ENCODE measurements at places on chromosomes 1 and 21.
A peak's percentile ranks its signal among the peaks of the same experiment; 100 is the strongest.

DNA sequence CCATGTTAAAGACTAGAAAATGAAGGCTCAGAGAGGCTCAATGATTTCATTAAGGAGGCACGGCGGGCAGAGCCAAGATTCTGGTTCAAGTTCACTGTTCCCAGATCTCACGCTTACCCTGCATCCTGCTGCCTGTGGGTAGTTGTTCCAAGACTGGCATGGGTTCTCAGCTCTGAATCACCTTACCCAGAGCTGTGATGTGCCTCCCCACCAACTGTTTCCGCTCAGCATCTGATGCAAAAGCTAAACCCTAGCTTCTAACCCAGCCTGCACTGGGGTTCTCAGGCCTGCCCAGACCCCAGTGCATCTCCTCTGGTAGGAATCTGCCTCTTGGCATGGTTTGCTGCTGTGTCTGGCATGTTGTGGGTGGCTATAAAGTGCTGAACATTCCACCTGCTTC is 11.8 kb downstream of the TNR start:
- DNase-seq: no peak

- DNase-seq: no peak
These were observed 102.1 kb downstream of the SNX7 start for GRCh38 chr1:98763488-98764150.

DNA sequence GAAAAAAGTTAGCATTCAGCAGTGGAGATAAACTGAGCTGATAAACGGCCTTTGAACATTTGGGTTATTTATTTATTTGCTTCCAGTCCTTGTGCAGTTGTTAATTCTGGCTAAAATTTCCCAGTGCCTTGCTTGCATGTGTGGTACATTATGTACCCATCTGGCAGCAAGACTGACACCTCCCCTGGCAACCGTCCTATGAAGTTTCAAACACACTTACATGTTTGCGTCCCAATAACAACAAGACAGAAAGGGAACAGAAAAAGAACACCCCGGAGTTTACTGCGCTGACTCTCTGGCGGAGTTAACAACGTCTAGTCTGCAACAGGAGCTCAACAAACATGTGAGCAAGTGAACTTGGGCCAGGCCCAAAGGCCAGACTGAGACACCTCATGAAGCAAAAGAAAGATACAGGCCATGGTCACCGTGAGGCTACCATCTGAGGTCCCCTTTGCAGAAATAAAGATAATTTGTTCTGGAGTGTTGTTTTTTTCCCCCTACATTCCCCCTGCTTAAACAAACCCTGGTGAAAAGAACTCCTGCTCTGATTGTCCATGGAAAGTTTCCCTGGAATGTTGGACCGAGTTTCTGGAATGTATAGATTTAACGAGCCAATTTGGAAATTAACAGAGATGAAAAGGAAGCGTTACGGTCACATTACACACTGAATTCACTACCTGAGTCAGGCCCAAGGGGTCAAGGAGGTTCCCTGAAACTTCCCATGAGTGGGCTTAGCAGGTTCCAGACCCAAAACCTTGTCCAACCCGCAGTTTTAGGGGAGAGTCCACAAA is 33.4 kb downstream of the TRABD2B start:
- DNase-seq: no peak

GRCh38 chr1:56107275-56107638 is 472.1 kb downstream of the PLPP3 start:
- peak; percentile 31 for DNase-seq

DNA sequence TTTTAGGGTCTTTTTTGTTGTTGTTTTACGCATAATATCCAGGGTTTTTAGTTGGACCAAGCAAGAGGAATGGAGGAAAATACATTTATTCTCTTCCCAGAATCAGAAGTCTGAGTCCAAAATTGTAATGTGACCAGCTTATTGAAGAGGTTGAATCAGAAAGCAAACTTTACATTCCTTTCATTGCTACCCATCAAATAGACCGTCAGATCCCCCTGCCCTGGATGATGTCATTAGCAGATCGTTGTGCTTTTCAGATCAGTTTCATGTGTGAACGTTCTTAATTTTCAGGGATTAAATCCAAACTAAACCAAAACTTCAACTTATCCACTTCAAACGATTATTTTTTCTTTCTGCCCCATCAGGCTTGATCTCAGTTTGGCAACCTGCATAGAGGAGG is 85.7 kb upstream of the NGF start:
- no peak for DNase-seq

GRCh38 chr1:150976879-150977694 is 2.5 kb upstream of the CERS2 start:
- peak; percentile 41 for DNase-seq

- no peak for DNase-seq
These were observed 38.7 kb upstream of the NEK7 start for GRCh38 chr1:198118134-198118533.

DNA sequence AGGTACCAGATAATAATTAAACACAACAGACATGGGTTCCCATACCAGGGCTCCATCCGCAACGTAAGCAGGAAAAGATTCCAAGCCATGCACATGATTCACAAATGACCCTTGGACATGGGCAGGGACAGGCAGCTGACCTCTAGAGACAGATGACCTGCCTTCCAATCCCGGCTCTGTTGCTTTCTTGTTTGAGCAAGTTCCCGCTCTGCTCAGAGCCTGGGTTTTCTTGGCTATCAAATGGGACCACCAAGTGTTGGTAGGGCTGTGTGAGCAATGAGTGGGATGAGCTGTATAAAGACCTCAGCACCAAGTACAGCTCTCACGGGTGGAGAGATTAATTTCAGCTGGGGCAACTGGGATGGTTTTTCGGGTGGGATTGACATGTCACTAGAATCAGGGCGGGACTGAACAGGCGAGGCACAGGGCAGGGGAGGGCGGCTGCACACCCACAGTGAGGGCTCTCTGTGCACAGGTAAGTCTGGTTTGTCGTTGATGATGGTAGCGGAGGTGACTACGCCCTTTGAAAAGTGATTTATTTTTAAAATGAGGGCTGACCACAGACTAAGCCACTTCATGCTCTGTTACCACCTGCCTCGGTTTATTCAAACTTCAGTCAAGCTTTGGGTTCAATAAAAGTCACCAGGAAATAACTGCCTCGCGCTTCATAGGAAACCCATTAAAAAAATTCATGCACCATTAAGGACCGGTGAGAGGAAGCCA is 57.5 kb upstream of the IFFO2 start:
- no peak for DNase-seq

DNA sequence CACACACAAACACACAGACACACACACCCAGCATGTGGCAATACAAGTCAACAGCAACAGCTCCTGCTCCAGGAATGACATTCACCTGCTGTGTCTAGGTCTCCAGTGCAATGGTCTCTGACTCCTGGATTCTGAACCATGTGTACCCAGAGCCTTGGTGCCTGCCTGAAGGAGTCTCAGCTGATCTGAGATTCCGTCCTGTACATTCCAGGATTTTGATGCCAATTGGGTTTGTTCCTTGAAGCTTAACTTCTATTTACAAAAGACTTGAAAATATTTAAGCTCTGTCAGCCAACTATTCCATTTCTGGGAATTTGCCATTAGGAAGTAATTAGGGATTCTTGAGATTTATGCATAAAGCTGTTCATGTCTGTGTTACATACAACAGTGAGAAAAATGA is 85.4 kb upstream of the LRRC8D start:
- no peak for DNase-seq

GRCh38 chr1:3121401-3122210 is 52.6 kb downstream of the PRDM16 start:
- DNase-seq: no peak
